ENCODE measurements at places on chromosomes 12 and 14. TPM values are rescaled to one million over a fixed set of nuclear protein-coding genes. Genes with fewer than 3 reads are reported as not detected.

DNA sequence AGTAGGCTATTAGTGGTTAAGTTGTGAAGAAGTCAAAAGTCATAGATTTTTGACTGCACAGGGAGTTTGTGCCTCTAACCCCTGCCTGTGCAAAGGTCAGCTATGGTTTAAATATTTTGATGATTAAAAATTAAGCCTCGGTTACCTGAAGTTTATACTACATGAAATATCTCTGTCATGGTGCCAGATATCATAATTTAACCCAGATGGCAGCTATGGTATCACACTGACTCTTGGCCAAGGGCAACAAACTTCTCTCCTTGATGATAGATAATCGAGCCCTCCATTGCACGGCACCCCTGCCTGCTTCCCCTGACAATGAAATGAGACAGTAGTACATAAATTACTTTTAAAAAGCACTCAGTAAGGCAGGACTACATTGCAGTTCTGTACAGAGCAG is 80.8 kb downstream of the SLC35F4 start:
- no peak overlapping the region for H3K4me3 ChIP-seq
- no peak overlapping the region for H3K27ac ChIP-seq
- no peaks in the 10 kb centered on the region for H3K36me3 ChIP-seq

DNA sequence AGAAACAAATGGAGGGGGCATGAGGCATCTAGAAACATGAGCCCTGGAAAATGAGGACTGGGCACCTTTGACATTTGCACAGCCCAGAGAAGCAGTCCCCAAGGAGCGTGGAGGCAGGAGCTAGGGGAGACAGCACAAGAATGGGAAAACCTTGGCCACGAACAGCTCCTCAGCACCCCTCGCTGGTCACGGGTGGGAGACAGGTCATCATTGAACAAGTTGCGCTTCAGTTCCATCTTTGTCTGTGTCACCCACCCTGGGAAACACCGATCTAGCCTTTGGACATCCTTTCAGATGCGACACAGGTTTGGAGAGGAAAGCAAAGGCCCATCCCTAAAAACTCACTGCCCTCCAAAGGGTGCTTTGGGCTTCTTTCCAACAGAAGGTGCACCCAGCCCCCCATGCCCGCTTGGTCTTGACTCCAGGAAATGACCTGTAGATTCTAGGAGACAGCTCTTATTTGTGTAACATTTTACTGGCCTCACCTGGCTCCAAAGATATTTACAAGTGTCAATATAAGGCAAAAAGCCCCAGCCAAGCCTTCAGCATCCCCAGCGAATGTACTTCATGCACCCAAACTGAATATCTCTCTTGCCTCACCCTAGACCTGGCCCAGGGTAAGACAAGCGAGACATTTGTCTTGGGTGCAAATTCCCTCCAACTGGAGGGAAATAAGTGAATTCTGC is 28.8 kb upstream of the CLMN start:
- H3K36me3 ChIP-seq, result no peaks in the 10 kb centered on the region
- H3K4me1 ChIP-seq, result no peaks in the 10 kb centered on the region
- no peak overlapping the region for H3K27ac ChIP-seq
- H3K4me3 ChIP-seq, result no peak overlapping the region

DNA sequence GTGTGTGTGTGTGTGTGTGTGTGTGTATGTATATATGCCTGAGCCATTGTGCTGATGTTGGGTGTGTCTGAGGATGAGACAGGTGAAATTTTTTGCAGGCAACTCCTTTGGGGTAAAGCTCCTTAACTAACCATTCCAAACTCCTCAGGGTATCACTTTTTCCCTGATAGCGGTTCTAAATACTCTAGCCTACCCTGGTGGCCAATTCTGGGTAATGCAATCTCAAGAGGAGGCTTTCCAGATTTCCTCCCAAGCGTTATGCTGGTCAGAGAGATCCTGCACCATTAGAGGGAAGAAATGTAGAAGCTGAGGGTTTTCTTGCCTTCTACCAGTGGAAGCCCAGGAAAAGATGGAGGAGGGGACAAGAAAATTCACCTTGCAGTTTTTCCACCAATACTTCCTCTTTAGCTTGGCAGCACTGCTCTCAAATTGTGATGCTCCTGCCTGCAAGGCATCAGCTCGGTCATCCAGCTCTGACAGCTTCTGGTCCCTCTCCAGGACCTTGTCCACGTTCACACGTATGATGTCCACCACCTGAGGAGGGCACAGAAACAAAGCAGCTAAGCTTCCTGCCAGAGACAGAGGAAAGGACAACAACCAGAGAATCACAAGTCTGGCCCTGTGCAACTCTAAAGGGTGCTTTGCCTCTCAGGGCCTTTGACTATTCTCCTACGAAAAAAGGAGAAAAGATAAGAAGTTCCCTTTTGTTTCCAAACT is 4.9 kb downstream of the VAMP1 start:
- H3K4me1 ChIP-seq, result peaks cover 65% of the 10 kb centered on the region
- no peak overlapping the region for H3K27ac ChIP-seq
- H3K36me3 ChIP-seq, result peaks cover 42% of the 10 kb centered on the region
- no peak overlapping the region for H3K4me3 ChIP-seq
- no peaks in the 10 kb centered on the region for H3K27me3 ChIP-seq

- H3K4me3 ChIP-seq, result no peak overlapping the region
- H3K4me1 ChIP-seq, result peaks cover 8% of the 10 kb centered on the region
- H3K27me3 ChIP-seq, result no peaks in the 10 kb centered on the region
- DNase-seq, result no peak
- H3K27ac ChIP-seq, result no peak overlapping the region
These were observed 7.9 kb downstream of the CD9 start for GRCh38 chr12:6208130-6208529.

GRCh38 chr14:77812028-77812427 is 12.1 kb downstream of the ADCK1 start:
- no peaks in the 10 kb centered on the region for H3K27me3 ChIP-seq
- no peak overlapping the region for H3K4me3 ChIP-seq
- H3K4me1 ChIP-seq, result no peaks in the 10 kb centered on the region

GRCh38 chr14:77040059-77040740 is 11.7 kb upstream of the IRF2BPL start:
- peak overlapping the region; percentile 92 for H3K27ac ChIP-seq
- H3K27me3 ChIP-seq, result no peaks in the 10 kb centered on the region
- peak overlapping the region; percentile 28 for H3K4me3 ChIP-seq
- no peaks in the 10 kb centered on the region for H3K36me3 ChIP-seq
- H3K4me1 ChIP-seq, result peaks cover 79% of the 10 kb centered on the region

DNA sequence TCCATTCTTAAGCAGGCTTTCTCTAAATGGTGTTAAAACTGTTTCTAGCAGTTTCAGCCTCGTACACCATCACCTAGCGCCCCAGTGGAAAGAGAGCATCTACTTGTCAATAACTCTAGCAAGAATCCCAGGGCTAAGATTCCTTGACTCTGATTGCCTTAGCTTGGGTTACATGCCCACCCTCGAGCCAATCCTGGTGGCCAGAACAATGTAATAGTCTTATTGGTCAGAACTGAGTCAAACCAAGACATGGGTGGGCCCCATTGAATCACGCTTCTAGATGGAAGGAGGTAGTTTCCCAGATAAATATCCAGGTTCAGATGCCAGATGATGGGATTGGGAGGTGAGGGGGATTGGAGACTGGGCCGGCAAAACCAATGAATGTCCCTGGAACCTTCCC is 55.9 kb upstream of the MED13L start:
- H3K4me1 ChIP-seq, result peaks cover 9% of the 10 kb centered on the region
- no peaks in the 10 kb centered on the region for H3K27me3 ChIP-seq
- H3K27ac ChIP-seq, result no peak overlapping the region
- no peak for DNase-seq

- DNase-seq, result no peak
- no peak overlapping the region for H3K4me3 ChIP-seq
- no peaks in the 10 kb centered on the region for H3K27me3 ChIP-seq
These were observed 13.0 kb downstream of the FBXO33 start for GRCh38 chr14:39419272-39419671.

- H3K4me1 ChIP-seq, result no peaks in the 10 kb centered on the region
- H3K27me3 ChIP-seq, result peaks cover 2% of the 10 kb centered on the region
- no peak overlapping the region for H3K27ac ChIP-seq
- DNase-seq, result no peak
These were observed 29.3 kb downstream of the CCDC175 start for GRCh38 chr14:59547310-59547709.

SLC10A1 gene
- not detected for total RNA-seq

HSPA2 gene
- total RNA-seq, result 1.1 TPM
